ENCODE measurements at places on chromosomes 4 and X.

DNA sequence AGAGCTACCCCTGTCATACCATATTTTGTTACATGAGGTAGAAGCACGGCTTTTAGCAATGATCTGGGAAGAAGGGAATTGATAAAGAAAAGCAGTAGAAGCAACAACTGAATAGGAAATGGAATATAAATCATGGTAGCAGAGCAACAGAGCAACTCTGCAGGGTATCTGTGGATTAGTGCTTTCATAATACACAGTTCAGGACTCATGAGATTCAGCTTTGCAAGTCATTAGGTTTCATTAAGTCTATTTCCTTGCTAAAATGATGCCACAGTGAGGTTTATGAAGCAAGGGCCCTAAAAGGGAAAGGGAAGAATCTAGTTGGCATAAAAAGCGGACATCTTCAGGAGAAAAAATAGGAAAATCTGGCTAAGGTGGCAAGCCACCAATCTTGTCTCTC is 45.6 kb upstream of the GRPR start:
- no peak for DNase-seq

GRCh38 chrX:56798339-56798711 is 69.3 kb downstream of the NBDY start:
- no peak for DNase-seq

DNA sequence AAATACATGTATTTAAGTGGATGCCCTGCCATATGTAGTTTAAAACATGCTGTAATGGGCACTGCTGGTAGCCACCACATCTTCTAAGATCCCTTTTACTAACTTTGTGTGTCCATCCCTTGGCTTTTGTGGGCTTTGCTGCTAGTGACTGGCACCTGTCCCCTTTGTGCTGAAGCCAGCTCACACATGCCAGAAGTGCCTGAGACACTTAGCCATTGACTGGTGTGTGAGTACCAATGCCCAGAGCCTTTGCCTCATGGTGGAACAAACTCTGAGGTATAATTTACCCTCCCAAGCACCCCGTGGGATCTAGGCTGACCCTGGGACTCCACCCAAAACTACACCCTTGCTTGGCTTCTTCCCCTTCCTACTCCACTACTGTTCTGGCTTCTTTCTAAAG is 33.0 kb downstream of the ARHGAP6 start:
- DNase-seq: no peak

DNA sequence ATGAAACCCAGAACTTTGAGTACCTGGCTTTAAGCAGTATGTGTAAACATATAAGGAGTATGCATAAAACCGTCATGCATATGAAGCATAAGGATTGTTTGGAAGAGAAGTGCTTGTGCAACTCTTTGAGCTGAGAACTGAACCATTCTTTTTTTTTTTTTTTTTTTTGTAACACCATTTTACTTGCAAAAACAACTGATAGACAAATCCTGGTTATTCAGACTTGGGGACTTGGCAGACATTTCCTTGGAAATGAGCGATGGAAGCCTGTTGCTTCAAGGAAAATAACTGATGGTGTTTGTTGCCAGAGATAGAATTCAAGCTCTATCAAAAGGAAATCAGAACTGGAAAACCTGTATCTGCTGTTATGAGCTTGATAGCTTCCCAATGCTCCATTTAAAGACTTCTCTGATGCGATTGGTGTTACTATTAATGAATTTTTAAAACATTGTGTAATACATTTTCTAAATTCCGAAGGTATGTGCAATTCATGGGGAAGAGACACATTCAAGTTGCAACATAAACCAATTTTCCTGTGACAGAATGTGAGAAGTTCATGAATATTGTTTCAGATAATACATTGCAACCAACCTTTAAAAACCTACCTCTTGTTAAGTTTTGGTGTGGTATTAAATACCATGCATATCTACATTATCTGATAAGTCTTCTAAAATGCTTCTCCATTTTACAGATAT is 47.0 kb upstream of the FAT1 start:
- no peak for DNase-seq

GRCh38 chrX:36609616-36610585 is 398.3 kb upstream of the FAM47C start:
- DNase-seq: no peak

GRCh38 chrX:73268463-73268862 is 53.8 kb upstream of the NAP1L2 start:
- no peak for DNase-seq

DNA sequence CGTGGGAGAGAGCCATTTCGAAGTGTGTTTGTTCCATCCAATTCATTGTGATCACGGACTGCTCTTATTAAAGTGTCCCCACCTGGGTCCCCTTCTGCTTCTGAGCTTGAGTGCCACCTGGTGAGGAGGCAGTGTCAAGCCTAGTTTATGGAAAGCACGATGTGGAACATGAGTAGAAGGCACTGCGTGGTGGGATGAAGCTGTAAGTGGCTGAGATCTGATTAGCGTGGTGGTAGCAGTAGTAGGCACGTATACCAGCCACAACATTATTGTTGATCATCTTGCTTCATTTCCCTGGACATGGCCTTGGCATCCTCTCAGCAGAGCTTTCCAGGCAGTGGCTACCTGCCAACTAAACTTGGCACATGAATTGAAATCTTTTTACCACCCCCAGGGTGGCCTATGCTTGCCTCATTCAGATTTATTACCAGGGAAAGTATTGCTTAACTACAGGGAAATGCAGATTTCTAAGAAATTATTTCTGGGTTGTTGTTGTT is 46.4 kb downstream of the GPAT3 start:
- DNase-seq: peak; percentile 6

DNA sequence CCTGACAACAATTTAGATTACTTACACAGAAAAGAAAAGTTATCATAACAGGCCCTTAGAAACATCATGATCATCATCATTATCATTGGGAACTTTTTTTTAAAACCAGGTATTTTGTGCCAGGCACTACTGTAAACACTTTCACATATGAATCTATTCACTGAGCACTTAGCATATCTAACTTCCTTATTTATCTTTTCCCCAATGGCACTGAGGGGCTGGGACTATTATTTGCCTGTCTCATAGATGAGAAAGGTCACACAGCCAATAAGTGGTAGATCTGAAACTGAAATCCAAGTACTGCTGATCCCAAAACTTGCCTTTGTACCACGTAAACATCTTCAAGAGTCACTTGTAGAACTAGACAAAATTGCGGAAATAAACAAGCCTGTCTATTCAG is 184.2 kb upstream of the RBPJ start:
- DNase-seq: no peak

DNA sequence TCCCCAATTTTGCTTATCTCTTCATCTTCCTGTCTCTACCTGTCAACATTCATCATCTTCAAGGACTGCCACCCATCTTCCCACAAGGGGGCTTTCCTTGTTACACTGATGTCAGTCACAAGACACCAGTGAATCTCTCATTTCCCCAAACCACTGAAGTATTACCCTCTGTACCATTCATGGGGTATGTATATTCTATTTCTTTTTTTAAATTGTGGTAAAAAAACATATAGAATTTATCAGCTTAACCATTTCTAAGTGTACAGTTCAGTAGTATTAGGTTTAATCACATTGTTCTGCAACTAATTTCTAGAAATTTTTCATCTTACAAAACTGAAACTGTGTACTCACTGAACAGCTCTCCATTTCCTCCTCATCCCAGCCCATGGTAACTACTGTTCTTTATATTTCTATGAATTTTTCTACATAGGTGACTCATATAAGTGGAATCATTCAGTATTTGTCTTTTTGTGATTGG is 98.6 kb downstream of the LARP7 start:
- no peak for DNase-seq

DNA sequence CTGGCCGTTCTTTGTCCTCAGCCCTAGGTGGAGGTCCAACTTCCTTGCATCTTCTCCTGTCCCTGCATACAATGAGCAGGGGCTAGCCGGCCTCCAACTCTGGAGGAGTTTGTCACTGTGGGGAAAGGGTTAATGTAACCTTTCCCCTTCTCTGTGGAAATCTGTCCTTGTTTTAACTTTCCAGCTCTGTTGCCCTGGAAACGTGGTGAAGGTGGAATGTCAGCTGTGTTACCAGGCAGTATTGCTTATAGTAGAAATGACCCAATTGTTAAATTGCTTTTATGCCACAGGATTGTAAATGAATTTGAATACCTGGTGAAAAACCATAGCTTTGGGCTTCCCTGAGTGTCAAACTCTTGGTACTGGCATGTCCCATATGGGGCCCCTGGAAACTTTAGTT is 131.6 kb upstream of the SCML1 start:
- no peak for DNase-seq
